Activated naive CD4-positive, alpha-beta T cell treated with Interleukin-2 at 50 U/mL for 16 hours (primary cell): ENCODE measurements at places on chromosomes 4 and X.

DNA sequence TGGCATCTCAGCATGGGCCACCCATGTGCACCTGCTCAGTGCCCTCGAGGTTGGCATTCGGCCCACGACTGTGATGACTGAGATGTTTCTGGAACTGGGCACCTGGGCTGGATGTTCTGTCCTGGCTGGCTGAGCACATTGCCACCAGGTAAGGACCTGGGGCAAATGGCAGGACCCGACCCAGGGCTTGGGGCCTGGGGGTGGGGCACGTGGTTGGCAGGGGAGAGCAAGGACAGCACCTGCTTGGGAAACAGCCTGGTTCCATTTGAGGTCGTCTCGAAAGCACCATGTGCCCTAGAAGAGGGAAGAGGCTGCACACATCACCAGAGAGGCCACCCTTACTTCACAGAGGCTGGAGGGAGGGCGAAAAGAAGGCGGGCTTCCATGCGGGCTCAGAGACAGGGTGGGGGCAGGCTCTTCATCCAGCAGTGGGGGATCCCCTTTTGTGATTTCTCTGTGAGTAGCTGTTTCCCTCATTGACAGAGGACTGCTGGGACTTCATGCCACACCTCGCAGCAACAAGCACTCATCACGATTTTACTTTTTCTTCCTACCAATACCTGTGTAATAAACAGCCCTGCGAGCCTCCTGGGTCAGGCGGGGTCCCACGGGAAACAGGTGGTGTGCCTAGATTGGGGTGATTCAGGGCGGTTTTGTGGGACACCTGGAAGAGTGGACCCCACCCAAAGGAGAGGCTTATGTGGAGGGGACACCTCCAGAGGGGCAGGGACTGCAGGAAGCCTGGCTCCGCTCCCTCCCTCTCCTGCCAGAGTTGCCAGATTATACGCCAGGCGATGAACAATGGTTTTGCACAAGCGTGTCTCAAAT lies 12.0 kb downstream of the TMEM187 start:
- DNase-seq = peak; percentile 52

- DNase-seq = no peak
These were observed 117.2 kb downstream of the GATB start for GRCh38 chr4:151643564-151643963.

DNA sequence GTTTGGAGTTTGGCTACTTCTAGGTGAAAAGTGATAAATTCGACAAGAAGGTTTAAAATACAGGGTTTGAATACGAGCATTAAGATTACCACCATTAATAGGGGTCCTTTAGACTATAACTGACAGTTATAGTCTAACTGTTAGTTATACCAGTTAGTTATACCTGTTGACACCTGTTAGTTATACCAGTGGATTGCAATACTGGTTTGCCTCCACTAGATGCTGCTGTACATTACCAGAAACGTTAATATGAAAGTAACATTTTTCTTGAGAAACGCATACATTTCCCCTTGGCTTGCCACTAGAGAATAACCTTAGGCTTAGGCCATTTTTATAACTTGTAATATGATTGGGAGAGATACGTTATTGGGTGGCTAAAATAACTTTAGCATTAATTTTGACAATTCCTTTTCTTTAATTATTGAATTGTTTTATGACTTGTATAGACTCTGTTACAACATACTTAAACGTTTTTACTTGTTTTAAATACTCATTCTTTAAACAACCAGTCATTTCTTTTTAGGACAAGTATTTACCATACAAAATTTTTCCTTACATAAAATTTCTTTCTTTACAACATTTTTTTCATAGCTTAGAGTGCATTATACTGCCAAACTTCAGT lies 911.2 kb downstream of the FSTL5 start:
- no peak for DNase-seq

DNA sequence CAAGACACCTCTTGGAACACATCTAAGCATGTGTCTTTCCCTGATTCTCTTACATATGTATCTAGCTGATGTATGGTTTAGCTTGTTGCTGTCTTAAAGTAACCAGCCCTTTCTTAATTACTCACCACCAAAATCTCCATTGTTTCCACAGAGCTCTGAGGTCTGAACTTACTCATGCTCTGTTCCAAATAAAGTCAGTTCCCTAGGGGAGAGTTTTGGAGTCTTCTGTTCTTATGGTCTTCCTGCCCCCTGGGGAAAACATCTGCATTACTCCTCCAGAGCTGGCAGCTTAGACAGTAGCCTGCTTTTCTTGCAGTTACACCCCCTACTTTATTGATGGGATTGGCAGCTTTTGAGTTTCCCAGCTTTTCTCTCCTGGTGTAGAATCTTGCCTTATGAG lies 125.8 kb downstream of the EDA start:
- DNase-seq = no peak

- DNase-seq = no peak
These were observed 101.5 kb downstream of the MGST2 start for GRCh38 chr4:139767168-139767567.

DNA sequence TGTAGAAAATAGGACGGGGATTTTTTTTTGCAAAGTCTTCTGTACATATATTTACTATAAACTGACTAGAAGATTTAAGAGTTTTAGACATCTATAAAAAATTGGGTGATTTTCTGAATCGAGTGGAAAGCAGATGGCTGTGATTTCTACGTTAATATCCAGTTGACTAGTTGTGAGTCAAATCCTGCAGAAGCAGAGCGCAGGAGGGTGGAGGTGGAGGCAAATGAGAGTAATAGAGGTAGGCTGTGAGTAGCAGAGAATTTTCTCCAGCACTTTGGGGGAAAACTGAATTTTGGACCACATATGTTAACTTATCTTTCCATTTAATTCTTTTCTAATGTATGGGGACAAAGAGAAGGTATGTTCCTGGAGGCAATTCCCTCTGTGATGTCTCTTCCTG lies 82.1 kb upstream of the SOX3 start:
- DNase-seq = no peak

GRCh38 chrX:45621376-45622041 lies 420.8 kb upstream of the DIPK2B start:
- peak; percentile 2 for DNase-seq

DNA sequence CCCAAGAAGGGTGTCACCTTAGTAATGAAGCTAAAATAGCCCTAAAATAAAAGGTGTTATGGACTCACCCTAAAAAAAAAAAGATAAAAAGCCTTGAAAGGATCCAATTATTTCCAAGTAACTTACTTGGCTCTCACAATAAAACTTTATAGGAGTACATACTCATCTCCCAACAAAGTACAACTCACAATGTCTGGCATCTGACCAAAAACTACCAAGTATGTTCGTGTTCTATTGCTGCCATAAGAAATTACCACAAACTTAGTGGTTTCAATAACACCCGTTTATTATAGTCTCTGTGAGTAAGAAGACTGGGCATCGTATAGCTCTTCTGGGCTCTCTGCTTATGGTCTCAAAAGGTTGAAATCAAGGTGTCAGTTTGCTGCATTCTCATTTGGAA lies 51.0 kb downstream of the BEX1 start:
- DNase-seq = no peak

DNA sequence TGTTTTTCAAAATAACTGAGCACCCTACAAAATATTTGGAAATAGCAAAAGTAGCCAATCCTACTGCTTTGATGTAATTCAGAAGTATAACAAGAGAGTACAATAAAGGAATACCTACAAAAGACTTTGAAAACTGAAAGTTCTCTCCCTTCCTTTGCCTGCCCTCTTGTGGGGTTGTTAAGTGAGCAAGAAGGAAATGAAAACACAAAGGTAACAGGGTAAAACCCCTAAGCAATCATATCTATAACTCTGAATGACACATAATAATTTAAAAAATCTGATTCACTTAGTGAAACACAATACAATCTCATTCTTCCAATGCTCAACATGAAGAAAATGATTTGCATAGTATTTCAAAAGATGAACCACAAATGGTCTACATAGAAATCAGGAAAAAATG lies 98.2 kb downstream of the FRYL start:
- no peak for DNase-seq

DNA sequence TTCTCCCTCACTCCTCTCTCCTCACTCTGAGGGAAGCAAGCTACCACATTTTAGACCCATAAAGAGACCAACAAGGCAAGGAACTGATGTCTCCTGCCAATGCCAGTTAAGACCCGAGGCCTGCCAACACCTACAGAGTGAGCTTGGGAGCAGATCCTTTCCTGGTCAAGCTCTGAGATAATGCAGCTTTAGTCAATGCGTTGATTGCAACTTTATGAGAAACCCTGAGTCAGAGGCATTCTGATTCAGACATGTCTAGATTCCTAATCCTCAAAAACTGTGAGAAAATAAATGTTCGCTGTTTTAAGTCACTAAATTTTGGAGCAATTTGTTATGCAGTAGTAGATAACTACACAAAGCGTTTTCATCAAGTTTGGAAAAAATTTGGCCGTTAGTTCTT lies 115.5 kb downstream of the JADE1 start:
- no peak for DNase-seq

- DNase-seq = no peak
These were observed 15.6 kb upstream of the CLDN24 start for GRCh38 chr4:183337833-183338232.

DNA sequence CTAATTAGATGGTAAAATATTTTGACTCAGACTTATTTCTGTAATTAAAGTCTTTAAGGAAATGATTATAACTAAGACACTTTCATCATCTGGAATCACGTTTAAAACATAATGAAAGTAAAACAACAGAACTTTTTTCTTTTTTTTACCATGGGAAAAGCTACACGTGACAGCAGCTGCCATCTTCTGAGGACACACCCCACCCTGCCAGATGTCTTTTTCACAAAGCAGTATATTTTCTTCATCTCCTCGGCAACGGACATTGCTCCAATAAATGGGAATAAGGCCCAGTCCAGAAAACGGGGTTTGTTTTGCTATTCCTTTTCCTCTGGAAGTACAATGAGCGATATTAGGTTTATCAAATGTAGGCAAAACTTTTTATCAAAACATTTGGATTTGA lies 17.5 kb downstream of the PRSS12 start:
- DNase-seq = no peak

DNA sequence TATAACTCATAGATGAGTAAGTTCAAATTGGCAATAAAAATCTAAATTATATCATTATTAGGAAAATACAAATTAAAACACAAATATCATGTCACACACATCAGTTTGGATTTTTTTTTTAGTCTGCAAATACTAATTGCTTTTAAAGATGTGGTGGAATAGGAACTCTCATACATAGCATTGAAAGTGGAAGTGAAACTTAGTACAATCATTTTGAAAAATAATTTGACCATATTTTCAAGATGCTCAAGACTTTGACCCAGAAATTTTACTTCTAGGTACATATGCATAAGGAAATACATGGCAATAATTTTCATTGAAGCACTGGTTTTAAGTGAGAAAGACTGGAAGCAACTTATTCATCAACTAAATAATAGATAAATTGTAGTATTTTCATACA lies 147.5 kb upstream of the SMIM31 start:
- no peak for DNase-seq

DNA sequence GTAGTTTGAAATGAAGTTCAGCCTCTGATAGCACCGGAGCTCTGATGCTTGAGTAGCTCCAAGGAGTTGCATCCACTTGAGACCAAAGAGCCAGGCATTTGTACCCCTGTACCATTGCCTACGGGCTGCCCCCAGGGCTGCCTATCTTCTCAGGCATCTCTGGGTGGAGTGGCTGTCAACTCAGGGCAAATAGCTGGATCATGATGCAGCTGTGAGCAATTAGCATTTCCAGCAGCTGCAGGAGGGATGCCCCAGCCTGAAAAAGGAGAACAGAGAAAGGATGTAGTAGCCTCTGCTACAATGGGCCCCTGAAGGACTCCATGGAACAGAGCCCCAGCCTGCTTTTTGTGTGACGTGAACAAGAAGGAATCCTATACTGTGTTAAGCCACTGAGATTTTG lies 492.6 kb downstream of the BCOR start:
- DNase-seq = no peak

DNA sequence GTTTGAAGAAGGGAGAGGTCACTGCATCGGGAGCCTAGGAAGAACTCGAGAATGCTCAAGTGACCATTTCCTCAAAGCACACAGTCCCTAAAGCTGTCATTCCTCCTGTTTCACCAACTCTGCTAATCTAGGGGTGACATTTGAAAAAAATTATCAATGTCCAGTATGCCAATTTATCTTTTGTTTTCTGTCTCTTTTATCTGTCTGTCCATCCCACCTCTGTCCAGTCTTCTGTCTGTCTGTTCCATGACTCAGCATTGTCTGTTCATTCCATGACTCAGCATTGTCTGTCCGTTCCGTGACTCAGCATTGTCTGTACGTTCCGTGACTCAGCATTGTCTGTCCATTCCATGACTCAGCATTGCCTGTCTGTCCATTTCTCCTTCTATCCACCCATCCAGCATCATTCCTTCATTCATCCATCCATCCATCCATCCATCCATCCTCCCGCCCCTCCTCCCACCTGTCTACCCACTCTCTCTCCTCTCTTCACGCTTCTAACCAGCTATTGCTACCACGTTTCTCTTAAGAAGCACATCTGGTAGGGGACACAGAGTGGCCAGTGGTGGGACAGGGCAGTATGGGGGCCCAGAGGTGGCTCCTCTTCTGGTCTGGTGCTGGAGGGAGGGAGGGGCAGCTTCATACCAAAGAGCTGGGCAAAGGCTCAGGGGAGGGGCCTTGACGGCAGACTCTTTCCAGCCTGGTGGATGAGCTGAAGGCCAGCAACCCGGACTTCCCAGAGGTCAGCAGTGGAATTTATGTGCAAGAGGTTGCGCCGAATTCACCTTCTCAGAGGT lies 34.1 kb downstream of the HTRA3 start:
- no peak for DNase-seq

DNA sequence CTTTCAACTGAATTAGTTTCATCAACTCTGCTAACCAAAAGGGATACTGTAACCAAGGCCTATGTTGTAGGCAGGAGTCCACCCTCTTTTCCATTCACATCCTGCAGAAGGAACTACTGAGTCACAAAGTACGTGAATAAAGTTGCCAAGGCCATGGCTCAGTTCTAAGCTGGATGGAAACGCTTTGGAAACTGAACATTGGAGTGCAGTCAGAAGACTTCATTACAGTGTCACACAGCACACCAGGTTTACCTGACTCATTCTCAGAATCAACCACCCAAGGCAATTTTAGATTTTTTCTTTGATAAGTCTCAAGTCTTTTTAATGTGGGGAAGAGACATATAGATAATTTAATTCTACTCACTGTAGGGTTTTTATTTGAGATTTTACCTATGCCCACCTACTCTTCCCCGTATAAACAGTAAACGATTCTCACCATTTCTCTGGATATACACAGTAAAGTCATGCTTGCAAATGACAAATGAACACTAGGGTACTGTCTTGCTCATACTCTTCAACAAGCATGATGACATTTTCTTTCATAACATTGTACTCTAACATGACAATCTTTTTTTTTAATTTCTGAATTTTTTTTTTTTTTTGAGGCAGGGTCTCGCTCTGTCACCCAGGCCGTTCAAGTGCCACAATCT lies 58.9 kb upstream of the RBM47 start:
- peak; percentile 15 for DNase-seq

- DNase-seq = no peak
These were observed 487.2 kb upstream of the LCORL start for GRCh38 chr4:18508786-18509185.

- DNase-seq = no peak
These were observed 22.4 kb downstream of the RS1 start for GRCh38 chrX:18649498-18649951.
